ENCODE measurements at places on chromosomes 7 and 10.

DNA sequence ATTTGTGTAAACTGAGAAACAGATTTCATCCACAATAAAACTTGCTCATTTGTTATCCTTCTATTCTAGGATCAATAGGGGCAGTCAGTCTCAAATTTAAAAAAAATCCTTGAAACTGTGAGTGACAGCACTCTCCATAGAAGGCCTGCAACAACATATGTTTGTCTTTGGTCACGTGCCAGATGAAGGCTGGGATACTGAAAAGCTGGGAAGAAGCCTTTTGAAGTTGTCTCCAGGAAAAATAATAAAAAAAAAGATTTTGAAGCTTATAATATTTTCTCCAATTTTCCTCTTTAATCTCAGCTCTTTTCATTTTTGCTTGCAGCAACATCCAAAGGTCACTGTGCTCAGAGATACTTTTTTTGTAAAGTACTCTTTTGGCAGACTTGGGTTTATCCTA is 128.6 kb upstream of the SLC26A5 start:
- no peak for DNase-seq
- H3K36me3 ChIP-seq = no peaks in the 10 kb centered on the region
- H3K27ac ChIP-seq = no peak overlapping the region
- H3K4me1 ChIP-seq = no peaks in the 10 kb centered on the region

GRCh38 chr10:96719850-96720421 is 378 bp downstream of the PIK3AP1 start:
- H3K4me1 ChIP-seq = peaks cover 49% of the 10 kb centered on the region
- no peaks in the 10 kb centered on the region for H3K27me3 ChIP-seq
- peak overlapping the region; percentile 97 for H3K27ac ChIP-seq
- peak; percentile 84 for DNase-seq
- H3K36me3 ChIP-seq = peaks cover 28% of the 10 kb centered on the region

- peak; percentile 71 for DNase-seq
- no peaks in the 10 kb centered on the region for H3K4me1 ChIP-seq
- no peak overlapping the region for H3K27ac ChIP-seq
- H3K36me3 ChIP-seq = no peaks in the 10 kb centered on the region
- H3K27me3 ChIP-seq = no peaks in the 10 kb centered on the region
These were observed 139.2 kb downstream of the USP6NL start for GRCh38 chr10:11472158-11472753.

DNA sequence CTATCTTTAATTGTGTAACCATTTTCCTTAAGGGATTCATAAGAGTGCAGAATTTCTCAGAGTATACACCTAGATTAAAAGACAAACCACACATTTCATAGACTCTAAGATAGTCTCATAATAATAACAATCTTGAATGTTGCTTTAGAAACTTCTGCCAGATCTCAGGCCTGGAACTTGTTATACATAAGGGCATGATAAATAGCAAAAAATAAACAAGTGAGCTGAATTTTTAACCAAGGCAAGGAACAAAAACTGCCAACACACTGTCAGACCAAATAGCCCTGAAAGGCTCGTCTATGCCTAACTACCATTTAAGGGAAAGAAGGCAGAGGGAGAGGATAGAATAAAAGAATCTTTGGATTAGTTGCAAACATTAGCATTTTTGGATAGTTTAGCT is 65.8 kb upstream of the SEMA3C start:
- no peak overlapping the region for H3K27ac ChIP-seq
- H3K36me3 ChIP-seq = no peaks in the 10 kb centered on the region
- H3K4me3 ChIP-seq = no peak overlapping the region
- no peaks in the 10 kb centered on the region for H3K4me1 ChIP-seq
- no peak for DNase-seq
- no peaks in the 10 kb centered on the region for H3K27me3 ChIP-seq

DNA sequence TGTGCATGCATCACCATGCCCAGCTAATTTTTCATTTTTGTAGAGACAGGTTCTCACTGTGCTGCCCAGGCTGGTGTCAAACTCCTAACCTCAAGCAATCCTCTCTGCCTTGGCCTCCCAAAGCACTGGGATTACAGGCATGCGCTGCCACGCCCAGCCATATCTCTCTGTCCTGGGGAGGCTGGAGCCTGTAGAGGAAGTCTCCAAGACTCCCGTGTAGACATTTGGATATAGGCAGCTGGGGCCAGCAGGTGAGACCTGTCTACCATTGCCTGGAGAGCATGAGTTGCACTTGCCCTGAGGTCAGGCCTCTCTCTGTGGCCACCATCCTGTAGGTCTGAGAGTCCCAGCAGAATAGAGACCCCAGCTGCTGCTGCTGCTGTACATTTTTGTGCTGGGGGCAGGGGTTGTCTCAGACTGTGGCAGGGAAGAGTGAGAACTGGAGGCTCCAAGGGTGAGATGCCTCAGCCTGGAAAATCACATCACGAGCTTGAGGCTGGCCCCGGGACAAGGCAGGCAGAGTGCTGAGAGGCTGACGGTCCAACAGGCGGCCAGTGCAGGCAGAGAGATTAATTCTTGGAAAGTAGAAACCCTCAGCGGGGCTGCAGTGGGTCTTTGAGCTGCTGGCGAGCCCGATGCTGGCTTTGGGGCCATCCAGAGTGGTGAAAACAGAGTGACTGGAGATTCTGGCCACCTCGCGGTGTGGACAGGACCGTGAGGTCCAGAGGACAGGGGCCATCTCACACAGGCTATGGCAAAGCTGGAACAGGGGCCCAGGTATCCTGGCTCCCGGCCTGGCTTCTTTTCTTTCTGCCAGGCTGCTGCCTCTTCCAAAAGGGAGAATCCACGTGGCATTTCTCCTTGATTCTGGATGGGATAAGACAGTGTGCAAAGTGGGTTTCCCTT is 60.9 kb downstream of the TMEM270 start:
- no peak overlapping the region for H3K4me3 ChIP-seq
- no peak overlapping the region for H3K27ac ChIP-seq
- H3K36me3 ChIP-seq = no peaks in the 10 kb centered on the region
- no peaks in the 10 kb centered on the region for H3K4me1 ChIP-seq
- H3K27me3 ChIP-seq = peaks cover 8% of the 10 kb centered on the region

GRCh38 chr7:112202816-112203215 is 3.4 kb downstream of the DOCK4 start:
- H3K4me3 ChIP-seq = no peak overlapping the region
- peaks cover 35% of the 10 kb centered on the region for H3K4me1 ChIP-seq
- no peak overlapping the region for H3K27ac ChIP-seq
- no peak for DNase-seq
- H3K36me3 ChIP-seq = no peaks in the 10 kb centered on the region

GRCh38 chr10:60479305-60480020 is 89.8 kb upstream of the ANK3 start:
- no peaks in the 10 kb centered on the region for H3K4me1 ChIP-seq
- no peak for DNase-seq
- H3K27me3 ChIP-seq = no peaks in the 10 kb centered on the region
- H3K36me3 ChIP-seq = no peaks in the 10 kb centered on the region
- peak overlapping the region; percentile 9 for H3K27ac ChIP-seq
- H3K4me3 ChIP-seq = no peak overlapping the region

- no peaks in the 10 kb centered on the region for H3K36me3 ChIP-seq
- no peak overlapping the region for H3K27ac ChIP-seq
- no peak overlapping the region for H3K4me3 ChIP-seq
- peaks cover 18% of the 10 kb centered on the region for H3K4me1 ChIP-seq
- no peaks in the 10 kb centered on the region for H3K27me3 ChIP-seq
These were observed 147.7 kb downstream of the SND1 start for GRCh38 chr7:127799535-127800305.

DNA sequence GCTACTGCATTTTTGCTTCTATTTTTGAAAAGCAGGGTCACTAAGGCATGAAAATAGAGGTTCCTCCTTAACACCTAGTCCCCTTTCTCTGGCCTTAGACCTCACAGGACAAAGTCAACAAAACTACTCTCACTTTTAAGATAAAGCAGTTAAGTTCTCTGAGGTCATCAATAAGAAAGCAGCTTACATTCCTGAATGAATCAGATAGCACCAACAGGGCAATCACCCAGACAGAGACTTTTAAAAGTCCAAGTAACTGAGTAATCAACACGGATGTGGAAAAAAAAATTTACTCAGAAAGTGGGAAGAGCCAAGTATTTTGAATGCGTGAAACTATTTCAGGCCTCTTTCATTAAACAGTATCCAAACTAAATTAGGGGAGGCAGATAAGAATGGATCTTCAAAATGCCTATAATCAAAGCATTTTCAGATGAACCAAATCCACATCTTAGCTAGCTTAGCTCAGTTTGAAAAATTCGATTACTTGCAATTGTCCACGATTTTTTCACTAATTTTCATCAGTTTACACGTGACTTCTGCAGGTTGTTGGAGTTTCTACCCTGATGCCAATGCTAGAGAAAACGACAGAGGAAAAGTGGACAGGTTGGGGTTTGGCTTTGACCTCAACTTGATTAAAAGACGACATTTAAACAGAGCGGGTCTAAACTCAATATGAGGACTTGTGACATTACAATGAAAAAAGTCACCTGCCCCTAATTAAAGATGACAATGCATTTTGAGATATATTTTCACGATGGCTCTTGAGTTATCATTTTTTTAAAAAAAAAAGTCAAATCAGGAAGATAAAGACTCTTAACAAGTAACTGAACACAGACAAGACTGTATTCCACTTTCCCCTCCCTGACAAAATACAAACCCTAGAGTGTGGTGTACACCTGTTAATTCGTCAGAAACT is 1.6 kb downstream of the BEND7 start:
- H3K36me3 ChIP-seq = no peaks in the 10 kb centered on the region
- peaks cover 7% of the 10 kb centered on the region for H3K4me1 ChIP-seq
- peak overlapping the region; percentile 61 for H3K4me3 ChIP-seq
- peaks cover 75% of the 10 kb centered on the region for H3K27me3 ChIP-seq

DNA sequence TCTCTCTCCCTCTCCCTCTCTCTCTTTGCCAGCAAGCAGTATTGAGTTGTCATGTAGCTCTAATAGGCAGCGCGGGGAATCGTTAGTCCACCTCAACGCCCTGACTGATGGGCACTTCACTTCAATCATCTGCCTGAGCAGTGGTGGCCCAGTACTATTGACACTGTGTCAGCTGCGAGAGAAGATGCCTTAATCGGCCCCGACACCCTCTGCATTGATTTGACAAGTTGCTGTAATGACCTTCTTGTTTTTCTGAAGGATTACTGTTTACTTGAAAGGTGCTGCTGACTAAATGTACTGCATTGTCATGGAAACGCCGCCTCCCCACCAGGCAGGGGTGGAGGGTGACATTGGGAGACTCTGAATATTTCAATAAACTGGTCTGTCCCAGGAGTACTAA is 913.8 kb downstream of the KCNMA1 start:
- no peaks in the 10 kb centered on the region for H3K36me3 ChIP-seq
- H3K4me1 ChIP-seq = no peaks in the 10 kb centered on the region
- no peak overlapping the region for H3K4me3 ChIP-seq
- DNase-seq = no peak
- no peaks in the 10 kb centered on the region for H3K27me3 ChIP-seq
- H3K27ac ChIP-seq = no peak overlapping the region
